ENCODE measurements at places on chromosomes 2 and 18.

GRCh38 chr2:117862459-117862858 is 48.0 kb downstream of the DDX18 start:
- DNase-seq, result no peak

GRCh38 chr2:133293544-133294353 is 274.5 kb downstream of the NCKAP5 start:
- DNase-seq, result no peak

DNA sequence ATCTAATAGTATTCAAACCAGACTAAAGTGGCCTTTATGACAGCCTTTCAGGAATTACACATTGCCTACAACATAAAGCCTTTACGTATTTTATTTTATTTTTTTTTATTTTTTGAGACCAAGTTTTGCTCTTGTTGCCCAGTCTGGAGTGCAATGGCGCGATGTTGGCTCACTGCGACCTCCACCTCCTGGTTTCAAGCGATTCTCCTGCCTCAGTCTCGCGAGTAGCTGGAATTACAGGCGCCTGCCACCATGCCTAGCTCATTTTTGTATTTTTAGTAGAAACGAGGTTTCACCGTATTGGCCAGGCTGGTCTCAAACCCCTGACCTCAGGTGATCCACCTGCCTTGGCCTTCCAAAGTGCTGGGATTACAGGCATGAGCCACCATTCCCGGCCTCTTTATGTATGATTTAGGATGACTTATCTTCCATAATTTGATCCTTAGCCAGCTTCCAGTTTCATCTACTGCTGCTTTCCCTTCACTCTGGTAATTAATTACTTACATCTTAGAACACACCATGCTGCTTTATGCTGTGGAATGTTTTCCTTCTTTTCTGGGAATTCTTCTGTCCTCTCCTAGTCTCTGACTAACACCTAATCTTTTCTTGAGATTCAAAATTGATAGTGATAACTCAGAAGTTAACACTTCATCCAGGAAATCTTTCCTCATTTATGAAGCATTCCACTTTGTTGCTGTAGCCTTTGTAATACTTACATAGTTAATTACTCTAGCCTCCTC is 2.6 kb downstream of the USP14 start:
- DNase-seq, result no peak

DNA sequence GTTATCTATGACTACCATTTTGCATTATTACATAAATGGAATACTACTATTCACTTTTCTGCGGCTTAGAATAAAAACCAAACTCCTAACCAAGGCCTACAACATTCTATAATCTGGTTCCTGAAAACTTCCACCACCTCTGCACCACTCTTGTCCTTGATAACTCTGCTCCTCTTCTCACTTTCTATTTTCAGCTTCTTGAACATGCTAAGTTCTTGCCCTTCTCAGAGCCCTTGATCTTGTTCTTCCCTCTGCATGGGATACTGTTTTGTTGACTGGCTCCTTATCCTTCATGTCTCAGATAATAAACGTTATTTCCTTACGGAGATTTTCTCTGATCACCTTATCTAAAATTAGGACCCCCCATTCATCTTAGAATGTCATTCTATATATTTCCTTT is 65.5 kb upstream of the WDSUB1 start:
- no peak for DNase-seq

DNA sequence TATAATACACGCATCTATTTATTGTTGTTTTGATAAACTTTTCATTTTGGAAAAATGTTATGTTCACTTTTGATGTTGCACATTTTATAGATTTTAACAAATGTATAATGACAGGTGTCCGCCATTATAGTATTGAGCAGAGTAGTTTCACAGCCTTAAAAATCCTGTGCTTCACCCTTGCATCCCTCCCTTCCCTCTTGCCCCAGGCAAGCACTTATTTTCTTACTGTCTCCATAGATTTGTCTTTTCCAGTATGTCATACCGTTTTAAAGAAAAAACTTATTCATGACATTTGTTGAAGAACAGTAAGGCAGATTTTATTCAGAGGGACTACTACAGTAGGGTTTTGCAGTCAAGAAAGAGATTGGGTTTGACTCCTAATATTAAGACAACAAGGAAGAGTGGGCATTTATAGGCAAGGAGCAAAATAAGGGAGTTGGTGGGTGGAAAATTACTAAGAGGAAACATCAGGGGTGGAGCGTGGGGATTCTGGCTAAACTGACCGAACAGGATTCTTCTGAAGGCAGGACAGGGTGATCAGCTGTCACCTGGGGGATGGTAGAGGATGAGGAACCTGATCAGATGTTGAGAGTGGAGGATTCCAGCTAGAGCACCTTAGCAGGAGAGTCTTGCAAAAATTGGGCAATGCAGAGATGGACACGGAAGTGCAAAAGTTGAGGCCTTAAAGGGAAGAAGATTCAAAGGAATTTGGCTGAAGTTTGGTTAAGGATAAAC is 108.8 kb downstream of the NCK2 start:
- no peak for DNase-seq

- DNase-seq, result no peak
Measured at GRCh38 chr2:79090693-79091092, 2.9 kb upstream of the REG1B start.

GRCh38 chr2:118842661-118843482 is 4.6 kb downstream of the EN1 start:
- DNase-seq, result no peak

GRCh38 chr18:68817584-68817983 is 19.7 kb downstream of the CCDC102B start:
- no peak for DNase-seq

DNA sequence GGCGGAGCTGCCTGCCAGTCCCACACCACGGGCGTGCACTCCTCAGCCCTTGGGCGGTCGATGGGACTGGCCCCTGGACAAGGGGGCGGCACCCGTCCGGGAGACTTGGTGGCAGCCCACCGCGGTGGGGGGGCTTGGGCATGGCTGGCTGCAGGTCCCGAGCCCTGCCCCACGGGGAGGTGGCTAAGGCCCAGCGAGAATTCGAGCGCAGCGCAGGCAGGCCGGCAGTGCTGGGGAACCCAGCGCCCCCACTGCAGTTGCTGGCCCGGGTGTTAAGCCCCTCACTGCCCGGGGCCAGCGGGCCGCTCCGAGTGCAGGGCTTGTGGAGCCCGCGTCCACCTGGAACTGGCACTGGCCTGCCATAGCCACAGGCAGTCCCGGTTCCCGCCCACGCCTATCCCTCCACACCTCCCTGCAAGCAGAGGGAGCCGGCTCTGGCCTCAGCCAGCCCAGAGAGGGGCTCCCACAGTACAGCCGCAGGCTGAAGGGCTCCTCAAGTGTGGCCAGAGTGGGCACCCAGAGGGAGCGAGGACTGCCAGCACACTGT is 742.9 kb upstream of the DDX18 start:
- DNase-seq, result no peak

Data from NCI-H2081 treated with DMSO at 0.1 percent for 48 hours (cell line).